ENCODE measurements at places on chromosomes 2 and 18.

DNA sequence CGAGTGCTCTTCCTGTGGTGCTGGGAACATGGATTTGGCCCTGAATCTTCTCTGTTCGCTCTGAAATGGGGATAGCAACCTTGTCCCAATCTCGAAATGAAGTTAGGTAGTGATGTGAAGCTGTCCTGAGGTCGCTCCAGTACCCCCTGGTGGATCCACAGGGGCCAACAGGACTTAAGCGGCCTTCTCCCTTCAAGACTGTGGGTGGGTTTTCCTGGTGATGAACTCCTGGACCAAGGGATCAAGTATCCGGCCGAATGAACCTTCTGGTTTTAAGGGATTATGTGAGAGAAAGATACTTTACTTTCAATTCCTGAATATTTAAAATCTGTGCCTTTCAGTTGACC, 156.5 kb downstream of the NAPG start:
- DNase-seq, result no peak

DNA sequence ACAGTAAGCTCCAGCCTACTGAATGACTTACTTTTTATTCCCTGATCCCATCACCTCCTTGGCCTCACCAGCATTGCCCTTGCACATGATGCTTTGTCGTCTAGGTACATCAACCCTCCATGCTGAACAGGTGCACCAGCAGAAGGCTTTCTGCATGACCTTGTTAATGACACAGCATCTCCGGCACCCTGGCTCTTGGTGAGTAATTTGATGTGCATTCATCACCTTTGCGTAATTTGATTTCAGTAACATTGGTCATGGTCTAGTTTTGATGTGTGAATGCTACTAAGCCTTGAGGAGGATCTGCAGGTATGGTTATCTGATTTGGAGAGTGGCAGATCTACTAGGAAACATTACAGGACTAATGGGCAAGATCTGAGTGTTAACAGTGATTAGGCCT, 103.6 kb downstream of the STK39 start:
- DNase-seq, result no peak

- DNase-seq, result no peak
These were observed 209.3 kb downstream of the EIPR1 start for GRCh38 chr2:3168230-3168891.

DNA sequence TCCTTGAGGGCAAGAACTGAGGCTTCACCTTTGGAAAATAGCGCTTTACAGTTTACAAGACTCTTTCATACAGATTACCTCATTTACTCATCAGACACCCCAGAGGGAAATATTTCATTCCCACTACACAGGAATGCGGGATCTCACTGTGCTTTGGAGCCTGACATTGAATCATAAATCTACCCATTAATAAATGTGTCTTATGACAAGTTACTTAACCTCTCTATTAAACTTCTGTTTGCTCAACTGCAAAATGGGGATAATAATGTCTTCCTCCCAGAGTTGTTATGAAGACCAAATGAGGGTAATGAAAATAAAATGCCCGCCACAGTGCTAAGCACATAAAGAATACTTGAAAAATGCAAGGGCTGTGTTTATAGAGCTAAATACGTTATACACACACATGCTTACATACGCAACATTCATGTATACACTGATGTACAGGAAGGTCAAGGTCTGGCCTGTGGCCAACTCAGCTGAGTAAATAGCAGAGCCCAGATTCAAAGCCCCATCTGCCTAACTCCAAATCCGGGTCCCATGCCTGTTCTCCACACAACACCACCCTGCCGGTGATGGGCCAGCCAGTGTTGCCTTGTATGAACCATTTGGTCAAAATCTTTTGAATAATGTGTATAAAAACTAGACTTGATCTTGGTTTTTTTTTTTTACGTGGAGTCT, 77.8 kb upstream of the STPG4 start:
- no peak for DNase-seq

DNA sequence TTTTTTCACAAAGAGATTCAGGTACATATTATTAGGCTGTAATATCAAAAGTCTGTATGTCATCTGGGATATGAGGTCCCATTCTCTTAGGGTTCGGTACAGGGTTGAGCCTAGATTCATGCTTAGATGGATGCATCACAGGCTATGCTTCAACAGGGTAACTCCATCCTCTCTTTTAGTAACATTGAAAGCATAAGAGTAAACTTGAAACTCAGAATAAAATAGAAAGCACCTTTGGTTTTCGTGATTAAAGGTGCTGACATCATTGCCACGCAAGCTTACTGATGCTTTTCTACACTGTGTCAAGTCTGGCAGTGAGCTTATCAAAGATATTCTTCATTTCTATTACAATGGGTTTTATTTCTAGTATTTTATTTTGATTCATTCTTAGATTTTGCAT, 419.1 kb upstream of the DSEL start:
- DNase-seq, result no peak

DNA sequence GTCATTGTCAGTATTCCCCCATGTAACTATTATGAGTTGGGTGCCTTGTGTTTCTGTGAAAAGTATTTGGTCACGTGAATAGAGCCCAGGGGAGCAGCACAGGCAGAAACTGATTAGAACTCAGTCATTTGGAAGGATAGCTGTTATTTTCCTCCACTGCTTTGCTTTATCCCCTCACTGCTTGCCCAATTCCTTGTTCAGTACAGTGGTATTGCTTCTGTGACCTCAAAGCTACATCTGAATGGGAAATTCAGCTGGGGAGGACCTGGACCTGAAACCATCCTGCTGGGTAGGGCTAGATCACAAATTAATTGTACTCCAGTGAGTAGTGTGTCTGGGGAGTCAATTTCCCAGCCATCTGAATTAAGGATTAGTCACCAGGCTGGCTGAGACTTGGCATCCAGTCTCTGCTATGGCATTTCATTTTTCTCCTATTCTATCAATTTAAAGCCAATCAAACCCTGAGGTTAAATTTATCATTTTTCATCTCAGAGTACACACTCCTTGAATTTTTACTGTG, 1231.6 kb upstream of the GYPC start:
- no peak for DNase-seq

DNA sequence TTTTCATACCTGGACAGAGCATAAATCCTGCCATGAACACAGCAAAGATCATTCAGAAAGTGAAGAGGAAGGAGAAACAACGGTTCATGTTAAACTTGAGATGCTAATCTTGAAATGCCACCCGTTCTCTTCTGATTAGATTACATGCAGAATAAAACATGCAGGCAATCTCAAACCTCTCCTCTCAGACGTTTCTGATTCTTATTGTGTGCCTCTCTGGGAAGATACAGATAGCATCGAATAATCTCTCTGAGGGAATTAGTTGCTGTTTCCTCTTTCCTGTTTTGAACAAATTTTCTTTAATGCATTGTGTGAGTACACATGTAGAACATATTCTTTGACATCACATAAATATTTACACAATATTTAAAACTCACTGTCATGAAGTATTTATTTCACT, 313.4 kb downstream of the PRKCE start:
- DNase-seq, result no peak

DNA sequence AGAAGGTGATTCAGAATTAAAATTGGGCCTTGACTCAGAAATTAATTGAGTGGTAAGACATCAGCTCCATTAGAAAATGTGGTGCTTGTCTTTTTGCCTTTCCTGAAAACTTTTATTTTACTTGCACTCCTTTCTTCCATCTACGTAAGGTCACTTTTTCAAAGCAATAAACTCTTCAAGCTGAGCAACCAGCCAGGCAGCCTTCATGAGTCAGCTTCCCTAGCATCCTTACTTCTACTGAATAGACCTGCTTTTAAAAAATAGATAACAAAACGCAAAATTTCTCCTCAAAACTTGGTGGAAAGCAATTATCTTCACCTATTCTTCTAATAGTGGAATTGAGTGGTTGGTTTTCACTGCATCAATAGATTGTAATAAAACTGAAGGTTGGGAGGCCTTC, 504.2 kb downstream of the ARHGAP15 start:
- no peak for DNase-seq

DNA sequence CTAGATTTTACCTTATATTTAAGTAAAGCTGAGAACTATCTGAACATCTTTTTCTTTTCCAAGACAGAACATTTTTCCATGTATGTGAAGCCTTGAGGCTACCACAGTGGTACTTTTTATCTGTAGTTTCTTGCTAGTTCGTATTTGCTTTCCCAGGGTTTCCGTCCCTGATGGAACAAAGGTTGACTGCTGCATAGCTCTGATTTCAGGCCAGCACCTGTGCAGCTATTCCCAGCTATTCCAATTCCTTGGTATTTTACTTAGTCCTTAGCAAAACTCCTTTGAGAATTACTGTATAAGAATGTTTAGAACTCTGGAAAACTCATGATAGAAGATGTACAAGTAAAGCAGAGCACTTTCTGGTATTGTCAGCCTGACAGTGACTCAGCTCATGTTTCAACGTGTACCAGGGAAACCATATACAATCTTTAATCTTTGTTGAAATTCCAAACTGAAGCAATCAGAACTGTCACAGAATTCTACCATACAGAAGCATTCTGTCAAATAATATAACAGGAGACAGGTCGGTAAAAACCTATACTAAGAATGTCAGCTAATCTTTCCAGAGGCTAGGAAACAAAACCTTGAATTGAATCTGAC, 162.2 kb downstream of the PKP4 start:
- DNase-seq, result no peak

GRCh38 chr18:58046093-58046793, 2.2 kb downstream of the NEDD4L start:
- no peak for DNase-seq

- no peak for DNase-seq
These were observed 13.2 kb downstream of the ZNF804A start for GRCh38 chr2:184611361-184612085.

DNA sequence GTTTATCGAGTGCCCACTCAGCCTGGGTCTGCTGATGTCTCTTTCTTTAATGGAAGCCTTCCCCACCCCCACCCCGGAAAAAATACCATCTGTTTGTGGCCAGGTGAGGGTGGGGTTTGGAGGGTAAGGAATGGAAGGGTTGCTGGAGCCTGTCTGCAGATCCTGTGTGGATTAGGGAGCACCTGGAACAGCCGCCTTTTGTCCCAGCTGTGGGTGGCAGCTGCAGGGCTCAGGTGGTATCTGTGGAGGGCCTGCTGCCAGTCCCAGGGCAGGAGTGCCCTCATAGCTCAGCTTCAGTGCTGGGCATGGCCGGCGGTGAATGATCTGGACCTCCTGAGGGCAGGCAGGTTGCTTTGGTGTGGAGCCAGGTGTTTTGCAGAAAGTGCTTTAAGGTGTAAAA, 45.3 kb downstream of the IMPA2 start:
- no peak for DNase-seq

DNA sequence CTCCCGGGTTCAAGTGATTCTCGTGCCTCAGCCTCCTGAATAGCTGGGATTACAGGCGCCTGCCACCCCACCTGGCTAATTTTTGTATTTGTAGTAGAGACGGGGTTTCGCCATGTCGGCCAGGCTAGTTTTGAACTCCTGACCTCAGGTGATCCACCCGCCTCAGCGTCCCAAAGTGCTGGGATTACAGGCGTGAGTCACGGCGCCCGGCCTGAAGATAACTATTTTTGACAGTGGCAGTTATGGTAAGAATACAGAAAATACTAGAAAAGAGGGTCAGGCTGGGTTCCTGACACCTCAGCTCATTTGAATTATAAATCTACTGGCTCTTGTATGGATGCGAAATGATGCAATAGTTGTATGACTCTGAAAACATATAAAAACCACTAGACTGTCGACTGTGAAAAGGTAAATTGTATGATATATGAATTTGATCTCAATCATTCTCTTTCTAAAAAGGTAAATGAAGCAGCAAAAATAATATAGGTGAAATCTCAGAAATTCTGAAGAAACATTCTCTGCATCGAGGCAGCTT, 11.1 kb upstream of the DGKD start:
- no peak for DNase-seq

GRCh38 chr2:181126311-181126868, 146.0 kb downstream of the UBE2E3 start:
- DNase-seq, result no peak

DNA sequence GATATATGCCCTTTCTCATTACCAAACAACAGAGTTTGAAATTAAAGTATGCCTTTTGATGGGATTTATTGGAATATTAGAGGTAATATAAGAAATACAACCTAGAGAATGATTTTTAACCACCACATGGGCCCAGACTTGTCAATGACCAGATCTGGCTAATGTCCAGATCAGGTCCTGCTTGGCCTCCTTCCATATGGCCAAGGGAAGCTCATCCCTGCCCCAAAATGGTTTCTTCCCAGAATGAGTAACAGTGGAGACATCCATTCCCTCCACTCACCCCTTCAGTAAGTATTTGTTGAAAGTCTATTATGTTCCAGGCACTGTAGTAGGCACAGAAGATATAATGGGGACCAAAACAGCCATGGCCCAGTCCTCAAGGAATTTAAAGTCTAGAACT, 54.9 kb downstream of the ANTXR1 start:
- no peak for DNase-seq

- no peak for DNase-seq
These were observed 9.3 kb downstream of the TGOLN2 start for GRCh38 chr2:85318222-85319074.

DNA sequence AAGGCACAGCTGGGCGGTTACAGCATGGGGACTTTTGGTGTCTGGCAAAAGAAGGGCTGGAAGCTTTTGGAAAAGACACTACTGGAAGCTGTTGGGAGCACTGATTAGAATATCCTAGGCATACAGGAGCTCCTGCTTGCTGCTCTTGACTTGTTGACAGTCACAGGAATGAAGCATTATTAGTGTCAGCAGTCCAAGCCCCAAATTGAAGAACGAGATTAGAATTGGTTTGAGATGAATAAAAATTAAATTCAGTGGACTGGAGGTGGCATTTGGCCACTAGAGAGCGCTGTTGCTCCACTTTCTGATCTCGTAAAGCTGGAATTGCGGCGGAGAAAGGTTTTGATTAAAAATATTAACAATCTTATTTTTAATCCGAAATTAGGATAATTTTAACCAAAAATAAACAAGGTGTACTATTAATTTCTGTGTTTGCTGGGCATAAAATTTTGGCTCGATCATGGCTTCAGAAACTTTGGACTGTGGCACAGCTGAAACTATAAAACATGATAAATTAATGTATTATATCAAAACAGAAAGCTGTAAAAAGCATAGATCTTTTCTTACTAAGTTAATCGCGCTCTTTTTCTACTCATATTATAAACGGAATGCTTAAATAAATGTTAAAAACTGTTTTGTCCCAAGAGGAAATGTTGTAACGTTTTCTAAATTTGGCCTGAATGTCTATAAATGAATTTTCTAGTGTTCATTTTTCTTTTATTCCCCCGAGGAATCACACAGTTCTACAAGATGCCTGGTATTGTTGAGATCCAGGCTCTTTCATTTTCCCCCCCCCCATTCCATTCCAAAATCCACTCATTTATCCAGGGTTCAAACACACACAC, 2.4 kb upstream of the HOXD8 start:
- peak; percentile 47 for DNase-seq

DNA sequence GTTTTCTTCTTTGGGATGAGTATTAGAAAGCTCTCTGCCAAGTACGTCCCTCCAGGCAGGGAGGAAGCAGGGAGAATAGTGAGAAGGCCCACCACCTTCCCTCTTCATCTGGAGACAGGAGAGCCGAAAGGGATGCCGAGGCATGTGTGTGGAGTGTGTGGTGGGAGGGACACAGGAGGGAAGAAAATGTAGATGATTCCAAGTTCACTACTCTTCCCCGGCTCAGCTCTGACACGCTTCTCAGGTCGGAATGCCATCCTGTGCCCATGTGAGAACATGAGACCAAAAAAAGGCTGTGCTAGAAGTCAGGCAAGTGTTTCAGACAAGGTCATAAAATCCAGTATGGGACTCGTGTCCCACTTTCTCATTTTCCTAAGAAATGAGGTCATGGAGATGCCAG, 47.4 kb downstream of the GYPC start:
- DNase-seq, result no peak

All from stimulated activated CD8-positive, alpha-beta memory T cell treated with anti-CD3 and anti-CD28 coated beads, Interleukin-4, amount 100 ng/mL, for 1 hour (primary cell).